ENCODE measurements at places on chromosomes 1 and 21. TPM values are rescaled to one million over a fixed set of nuclear protein-coding genes. Genes with fewer than 3 reads are reported as not detected.

- DNase-seq: no peak
- H3K4me1 ChIP-seq: peaks cover 20% of the 10 kb centered on the region
- H3K36me3 ChIP-seq: peaks cover 28% of the 10 kb centered on the region
Measured at GRCh38 chr1:26780344-26780957, 7.3 kb upstream of the PIGV start.

DNA sequence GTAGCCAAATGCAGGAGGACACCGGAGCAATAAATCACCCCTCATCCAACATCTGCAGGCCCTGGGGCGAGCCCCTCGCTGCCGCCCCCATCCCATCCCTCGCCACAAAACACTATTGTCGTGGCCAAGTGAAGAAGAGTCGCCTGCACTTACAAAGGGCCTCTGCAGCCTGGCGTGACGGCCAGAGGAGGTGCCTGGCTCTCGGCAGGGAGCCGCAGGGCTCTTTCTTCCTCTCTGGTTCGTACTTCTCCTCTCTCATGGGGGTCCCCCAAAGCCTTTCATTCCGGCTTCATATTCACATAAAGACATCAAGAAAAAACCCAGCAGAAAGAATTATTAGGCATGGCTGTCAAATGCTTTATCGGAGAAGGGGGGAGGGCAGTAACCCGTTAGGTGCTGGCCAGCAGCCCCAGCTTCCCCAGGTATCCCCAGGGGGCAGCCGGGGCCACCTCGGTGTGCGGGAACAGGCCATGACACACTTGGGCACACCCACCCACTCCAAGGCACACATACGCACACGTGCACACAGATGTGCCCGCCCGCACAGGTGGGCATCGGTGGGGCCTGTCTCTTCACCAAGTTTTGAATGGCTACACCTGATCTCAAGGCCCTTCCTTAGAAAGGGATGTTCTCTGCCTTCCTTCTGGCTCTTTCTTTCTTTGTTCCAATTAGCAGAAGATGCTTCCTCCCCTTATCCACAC, 149.1 kb downstream of the PRDM16 start:
- peaks cover 28% of the 10 kb centered on the region for H3K4me1 ChIP-seq
- H3K4me3 ChIP-seq: no peak overlapping the region
- no peaks in the 10 kb centered on the region for H3K36me3 ChIP-seq
- peaks cover under 1% of the 10 kb centered on the region for H3K27me3 ChIP-seq

DNA sequence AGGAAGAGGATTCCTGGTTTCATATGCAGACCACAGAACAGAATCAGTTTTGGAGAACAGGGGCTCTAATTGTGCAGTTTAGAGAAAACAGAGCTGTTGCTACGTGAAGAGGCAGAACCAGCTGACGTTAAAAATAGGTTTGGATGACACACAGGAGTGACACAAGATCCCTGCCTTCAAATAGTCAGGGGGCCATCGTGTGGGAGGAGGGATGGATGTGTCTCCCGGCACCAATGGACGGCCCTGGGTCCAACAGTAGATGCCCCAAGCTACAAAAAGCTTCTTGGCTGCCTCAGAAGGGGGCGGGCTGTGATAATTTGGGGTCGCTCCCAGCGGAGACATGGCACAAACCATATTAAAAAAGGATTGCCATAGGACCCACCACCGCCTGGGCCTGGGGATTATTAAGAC, 87.8 kb downstream of the MRPL37 start:
- H3K4me3 ChIP-seq: no peak overlapping the region
- DNase-seq: no peak
- peak overlapping the region; percentile 79 for H3K27ac ChIP-seq
- H3K27me3 ChIP-seq: no peaks in the 10 kb centered on the region

DNA sequence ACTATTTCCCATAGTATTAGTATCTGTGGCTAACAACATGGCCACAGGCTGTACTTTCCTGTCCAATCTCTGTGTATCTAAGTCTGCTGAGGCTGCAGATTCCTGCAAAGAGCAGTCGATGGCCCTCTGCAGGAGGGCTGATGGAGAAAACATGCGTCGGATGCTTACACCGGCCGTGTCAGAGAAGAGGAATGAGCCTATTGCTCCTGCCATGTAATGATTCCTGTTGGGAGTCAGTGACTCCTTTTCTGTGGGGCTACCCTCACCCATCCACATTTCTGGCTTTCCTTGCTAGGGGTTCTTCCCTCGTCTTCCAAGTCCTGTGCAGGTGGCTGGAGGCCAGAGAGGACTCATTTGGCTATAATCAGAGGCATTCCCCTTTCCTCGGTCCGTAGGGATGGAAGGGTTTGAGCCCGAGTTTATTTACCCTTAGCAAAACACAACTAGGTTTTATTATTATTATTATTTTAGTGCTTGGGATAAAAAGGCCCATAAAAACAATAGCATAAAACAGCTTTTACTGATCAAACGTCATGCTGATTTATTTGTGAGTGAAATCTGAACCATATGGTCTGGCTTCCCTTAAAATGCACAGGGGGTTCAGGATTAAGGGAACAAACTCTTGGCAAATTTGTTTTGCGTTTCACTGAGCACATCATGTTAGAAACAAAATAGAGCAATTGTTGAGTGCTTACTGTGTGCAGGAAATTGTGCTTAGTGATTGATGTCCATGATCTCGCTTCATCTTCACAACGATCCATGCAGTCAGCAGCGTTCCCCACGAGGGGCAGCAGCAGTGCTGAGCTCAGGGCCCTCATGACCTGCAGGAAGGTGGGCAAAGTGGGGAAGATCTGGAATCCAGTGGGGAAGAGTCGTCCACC, 70.8 kb downstream of the KIF26B start:
- DNase-seq: no peak
- no peak overlapping the region for H3K4me3 ChIP-seq
- H3K27me3 ChIP-seq: no peaks in the 10 kb centered on the region
- H3K4me1 ChIP-seq: no peaks in the 10 kb centered on the region
- H3K27ac ChIP-seq: no peak overlapping the region
- H3K36me3 ChIP-seq: no peaks in the 10 kb centered on the region

- no peaks in the 10 kb centered on the region for H3K36me3 ChIP-seq
- H3K27me3 ChIP-seq: no peaks in the 10 kb centered on the region
- H3K4me3 ChIP-seq: no peak overlapping the region
- no peak for DNase-seq
Measured at GRCh38 chr1:53128401-53128800, 14.0 kb downstream of the SLC1A7 start.

GRCh38 chr1:19370453-19371170, 58.5 kb downstream of the SLC66A1 start:
- H3K4me1 ChIP-seq: no peaks in the 10 kb centered on the region
- peaks cover 4% of the 10 kb centered on the region for H3K36me3 ChIP-seq

DNA sequence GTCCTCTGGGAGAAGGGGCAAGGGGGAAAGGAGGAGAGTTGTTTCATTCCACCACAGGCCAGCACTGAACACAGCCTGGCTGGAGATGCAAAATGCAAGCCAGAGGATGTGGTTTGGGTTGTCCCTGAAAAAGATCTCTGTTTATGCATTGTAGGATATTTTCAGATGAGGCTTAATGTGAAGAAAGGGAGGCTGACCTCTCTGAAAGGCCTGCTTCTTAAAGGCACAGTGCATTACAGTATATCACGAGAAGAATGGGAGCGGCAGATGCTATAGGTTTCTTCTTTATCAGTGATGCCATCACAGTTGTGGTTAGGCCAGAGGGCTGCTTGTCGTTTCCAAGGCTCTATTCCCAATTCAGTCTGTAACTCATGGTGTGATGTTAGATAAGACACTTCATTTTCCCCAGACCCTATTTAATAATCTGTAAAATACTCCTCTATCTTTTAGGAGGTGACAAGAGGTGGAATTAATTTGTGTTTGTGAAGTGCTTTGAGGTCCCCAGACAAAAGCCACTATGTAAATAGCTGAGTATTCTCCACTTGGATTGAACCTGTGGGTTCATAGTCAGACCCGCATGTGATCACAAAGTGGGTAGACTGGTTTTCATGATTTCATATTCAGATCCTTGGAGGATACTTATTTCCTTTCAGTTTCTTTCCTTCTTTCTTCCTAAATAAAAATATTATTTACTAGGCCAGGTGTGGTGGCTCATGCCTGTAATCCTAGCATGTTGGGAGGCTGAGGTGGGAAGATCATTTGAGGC, 76.5 kb upstream of the WDR26 start:
- no peak for DNase-seq
- H3K36me3 ChIP-seq: no peaks in the 10 kb centered on the region
- no peaks in the 10 kb centered on the region for H3K27me3 ChIP-seq

DNA sequence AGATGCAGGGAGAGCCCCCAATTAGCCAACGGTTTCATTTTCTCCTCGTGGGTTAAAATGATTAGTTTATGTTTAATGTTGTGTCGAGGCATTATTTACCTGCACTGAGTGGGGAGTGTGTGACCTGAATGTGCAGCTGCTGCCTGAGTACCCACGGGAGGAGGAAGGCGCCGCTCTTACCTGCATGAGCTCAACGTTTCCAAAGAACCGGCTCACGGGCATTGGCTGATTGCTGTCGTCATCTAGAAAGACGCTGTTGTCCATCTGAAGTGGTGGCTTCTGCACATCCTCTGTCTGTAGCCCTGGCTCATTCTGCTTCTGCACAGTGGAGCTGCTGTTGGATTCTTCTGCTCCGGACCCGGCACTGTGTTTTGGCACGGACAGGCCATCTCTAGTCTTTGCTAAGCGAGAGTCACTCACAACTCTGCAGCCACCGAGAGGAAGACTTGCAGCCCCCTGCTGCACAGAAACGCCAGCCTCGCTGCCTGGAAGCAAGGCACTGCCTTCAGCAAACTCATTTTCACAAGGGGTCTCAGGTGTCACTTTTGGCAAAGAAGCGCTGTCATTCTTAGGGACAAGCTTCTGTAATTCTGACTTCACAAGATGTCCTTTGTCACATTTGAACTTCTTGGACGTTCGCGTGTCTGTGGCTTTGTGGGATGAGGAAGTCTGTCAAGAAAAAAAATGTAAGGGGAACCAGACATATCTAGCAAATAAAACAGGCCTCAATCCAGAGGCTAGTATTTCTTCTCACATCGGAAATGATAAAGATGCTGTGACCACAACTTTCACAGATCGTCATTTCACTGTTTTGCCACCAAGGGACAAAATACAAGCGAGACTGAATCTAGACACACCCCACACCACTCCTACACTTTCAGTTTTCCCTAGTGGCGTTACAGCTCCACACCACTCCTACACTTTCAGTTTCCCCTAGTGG, 9.4 kb downstream of the C1orf174 start:
- H3K4me1 ChIP-seq: no peaks in the 10 kb centered on the region
- peaks cover 14% of the 10 kb centered on the region for H3K36me3 ChIP-seq
- H3K27ac ChIP-seq: no peak overlapping the region
- no peak for DNase-seq
- H3K27me3 ChIP-seq: no peaks in the 10 kb centered on the region
- no peak overlapping the region for H3K4me3 ChIP-seq

GRCh38 chr1:52634111-52634510, 1.1 kb downstream of the SHISAL2A start:
- H3K36me3 ChIP-seq: no peaks in the 10 kb centered on the region
- no peak for DNase-seq
- no peak overlapping the region for H3K4me3 ChIP-seq

DNA sequence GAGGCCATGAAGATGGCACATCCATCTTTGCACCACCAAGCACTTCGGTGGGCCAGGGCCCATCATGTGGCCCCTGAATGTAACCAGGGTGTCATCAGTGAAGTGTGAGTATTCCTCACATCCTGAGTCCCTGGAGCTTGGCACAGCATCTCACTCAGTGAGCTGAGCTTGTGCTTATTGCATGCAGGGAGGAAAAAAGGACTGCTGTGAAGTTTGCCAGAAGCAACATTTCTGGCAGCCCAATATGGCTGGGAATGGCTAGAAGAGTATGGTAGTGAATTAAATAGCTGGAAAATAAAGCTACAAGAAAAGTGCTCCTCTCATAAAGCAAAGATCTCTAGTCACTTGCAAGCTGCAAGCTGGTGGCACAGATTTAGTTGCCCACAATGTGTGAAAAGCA, 109.3 kb downstream of the TNFSF18 start:
- H3K36me3 ChIP-seq: no peaks in the 10 kb centered on the region
- no peaks in the 10 kb centered on the region for H3K27me3 ChIP-seq
- H3K4me3 ChIP-seq: no peak overlapping the region
- no peak for DNase-seq
- H3K27ac ChIP-seq: no peak overlapping the region
- H3K4me1 ChIP-seq: no peaks in the 10 kb centered on the region

DNA sequence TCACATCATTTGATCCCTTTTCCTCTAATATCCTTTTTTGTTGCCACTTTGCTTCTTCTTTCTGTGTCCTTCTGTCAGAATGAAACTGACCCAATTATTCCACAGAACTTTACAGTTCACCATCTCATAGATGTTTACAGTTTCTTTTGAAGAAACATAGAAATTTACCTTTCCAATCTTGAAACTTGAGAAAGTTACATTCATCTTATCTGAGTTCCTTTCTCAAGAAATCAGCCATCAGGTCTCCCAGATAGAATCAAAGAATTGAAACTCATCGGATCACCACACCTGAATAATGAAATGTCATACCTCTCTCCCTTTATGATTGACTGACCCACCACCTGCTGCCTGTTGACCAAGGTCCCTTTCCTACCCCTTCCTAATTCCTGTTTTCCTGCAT, 23.7 kb downstream of the CBR1 start:
- no peaks in the 10 kb centered on the region for H3K36me3 ChIP-seq
- DNase-seq: no peak
- no peaks in the 10 kb centered on the region for H3K4me1 ChIP-seq
- H3K27me3 ChIP-seq: no peaks in the 10 kb centered on the region

The BGLAP gene
- 1.8 TPM for total RNA-seq
